Prostate gland (tissue), 2 donors: ENCODE measurements at places on chromosomes 13 and 19.

DNA sequence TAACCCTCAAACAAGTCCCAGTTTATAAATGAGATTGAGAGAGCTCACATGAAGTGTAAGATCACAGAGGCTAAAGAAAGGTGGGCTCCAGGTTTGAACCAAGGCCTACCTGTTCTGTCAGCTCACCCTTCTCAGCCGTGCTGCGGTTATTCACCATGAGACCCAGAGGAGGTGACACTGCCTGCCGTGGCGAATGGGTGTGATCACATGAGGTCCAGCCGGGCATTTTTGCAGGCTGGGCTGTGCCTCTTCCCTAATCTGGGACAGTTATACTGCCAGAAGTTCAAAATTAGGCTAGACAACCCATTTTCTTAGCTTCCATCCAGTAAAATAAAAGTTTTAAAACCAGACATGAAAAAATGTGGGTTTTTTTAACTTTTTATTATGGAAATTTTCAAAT, 146.8 kb downstream of the FOXO1 start:
- DNase-seq, result no peak

DNA sequence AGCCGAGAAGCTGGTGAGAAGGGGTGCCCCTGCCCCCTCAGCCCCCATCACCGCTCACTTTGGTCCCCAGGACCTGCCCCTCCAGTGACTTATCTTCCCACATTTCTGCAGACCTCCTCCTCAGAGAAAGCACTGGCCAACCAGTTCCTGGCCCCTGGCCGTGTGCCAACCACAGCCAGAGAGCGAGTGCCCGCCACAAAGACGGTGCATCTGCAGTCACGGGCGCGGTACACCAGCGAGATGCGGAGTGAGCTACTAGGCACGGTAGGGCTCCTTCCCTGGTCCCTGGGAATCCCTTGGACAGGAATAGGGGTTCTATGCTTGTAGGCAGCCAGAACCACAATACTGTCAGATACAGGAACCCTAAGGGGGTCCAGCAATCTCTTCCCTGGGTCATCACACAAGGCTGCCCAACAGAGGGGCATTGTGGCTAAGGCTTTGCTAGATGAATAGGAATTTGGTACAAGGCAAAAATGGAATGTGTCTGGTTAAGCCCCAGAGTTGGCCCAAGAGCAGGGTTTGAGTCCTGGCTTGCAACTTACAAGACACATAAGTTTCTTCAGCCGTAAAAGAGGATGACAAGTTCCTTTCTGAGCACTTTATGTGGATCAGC, 1.0 kb downstream of the USE1 start:
- no peak for DNase-seq

GRCh38 chr13:26052337-26052736, 521 bp upstream of the SHISA2 start:
- DNase-seq, result no peak

- DNase-seq, result no peak
These were observed 97.1 kb downstream of the SIPA1L3 start for GRCh38 chr19:38004186-38004520.

DNA sequence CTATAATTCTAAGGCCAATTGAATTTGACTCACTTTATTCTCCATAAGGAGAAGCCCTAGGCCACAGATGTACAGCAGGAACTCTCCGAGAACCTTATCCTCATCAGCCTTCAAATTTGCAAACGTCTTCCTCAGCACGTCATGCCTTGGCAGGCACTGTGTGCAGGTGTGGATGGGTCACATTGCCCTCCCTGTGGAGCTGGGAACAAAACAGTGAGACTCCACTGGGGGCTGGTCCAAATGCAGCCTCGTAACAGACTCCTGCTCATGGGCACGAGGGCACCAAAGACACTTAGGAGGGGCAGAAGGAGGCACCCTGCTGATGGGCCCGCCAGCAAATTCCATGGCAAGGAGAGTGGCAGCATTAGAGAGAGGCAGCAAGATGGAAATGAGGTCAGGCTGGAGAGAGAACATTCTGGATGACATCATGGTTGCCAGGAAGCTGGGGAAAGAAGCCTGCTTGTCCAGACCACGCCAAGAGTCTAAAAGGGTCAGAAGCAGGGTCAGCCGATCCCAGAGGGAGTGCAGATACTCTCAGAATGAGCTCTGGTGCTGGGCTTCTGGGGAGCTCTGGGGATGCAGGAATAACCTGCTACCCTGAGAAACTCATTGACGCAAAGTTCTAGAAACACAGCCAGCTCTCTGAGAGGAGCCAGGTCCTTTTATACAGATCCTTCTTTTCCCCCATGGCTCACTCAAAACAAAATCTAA, 242.2 kb downstream of the B3GLCT start:
- no peak for DNase-seq
